Aortic smooth muscle cell (primary cell): ENCODE measurements at places on chromosomes 12 and 14. TPM values are rescaled to one million over a fixed set of nuclear protein-coding genes. Genes with fewer than 3 reads are reported as not detected.

KRT77 gene
- not detected in 2 replicates for total RNA-seq

DPPA3 gene
- total RNA-seq = not detected in 2 replicates

SLC5A8 gene
- not detected in 2 replicates for total RNA-seq

ZNF219 gene
- 3.5 and 4.2 TPM in 2 replicates for total RNA-seq

KERA gene
- total RNA-seq = not detected in 2 replicates

VDR gene
- total RNA-seq = 3.6 and 6.1 TPM in 2 replicates

FOXN4 gene
- total RNA-seq = not detected in 2 replicates

KCNJ8 gene
- total RNA-seq = 0.92 and 1.2 TPM in 2 replicates
